Activated CD4-positive, CD25-positive, alpha-beta regulatory T cell (primary cell): ENCODE measurements at places on chromosomes 5 and 9.

GRCh38 chr5:112684737-112685136, 52.9 kb upstream of the APC start:
- DNase-seq = no peak

- peak; percentile 1 for DNase-seq
Measured at GRCh38 chr5:173925449-173926071, 37.4 kb downstream of the CPEB4 start.

GRCh38 chr9:131965103-131965502, 114.6 kb downstream of the MED27 start:
- DNase-seq = no peak

GRCh38 chr5:174166231-174167079, 120.9 kb downstream of the NSG2 start:
- DNase-seq = no peak

DNA sequence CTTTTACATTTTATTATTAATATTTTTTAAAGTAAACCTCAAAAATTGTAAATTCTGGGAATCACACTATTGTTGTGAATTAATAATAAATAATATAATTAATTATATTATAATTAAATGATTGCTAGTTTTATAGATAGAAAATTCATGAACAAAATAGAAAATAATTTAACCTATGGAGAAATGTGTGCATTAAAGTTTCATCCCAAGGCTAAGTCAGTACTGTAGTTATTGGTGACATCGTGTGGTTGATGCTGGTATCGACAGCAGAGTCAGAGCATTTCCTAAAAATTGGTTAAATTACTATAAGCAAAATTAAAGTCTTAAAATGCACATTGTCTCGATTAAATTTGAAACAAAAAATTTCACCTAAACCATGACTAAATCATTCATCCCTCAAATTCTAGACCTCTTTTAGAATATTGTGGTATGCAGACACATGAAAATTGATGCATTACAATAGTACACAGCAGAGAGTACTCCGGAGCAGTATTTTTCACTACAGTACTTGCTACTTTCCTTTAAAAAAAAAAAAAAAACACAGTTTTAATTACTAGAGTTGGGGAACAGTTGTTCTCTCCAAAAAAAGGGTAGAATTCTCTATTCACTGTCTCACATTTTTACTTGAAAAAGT, 73.9 kb downstream of the RORB start:
- no peak for DNase-seq

GRCh38 chr9:132351404-132352045, 3.3 kb downstream of the SETX start:
- DNase-seq = no peak

DNA sequence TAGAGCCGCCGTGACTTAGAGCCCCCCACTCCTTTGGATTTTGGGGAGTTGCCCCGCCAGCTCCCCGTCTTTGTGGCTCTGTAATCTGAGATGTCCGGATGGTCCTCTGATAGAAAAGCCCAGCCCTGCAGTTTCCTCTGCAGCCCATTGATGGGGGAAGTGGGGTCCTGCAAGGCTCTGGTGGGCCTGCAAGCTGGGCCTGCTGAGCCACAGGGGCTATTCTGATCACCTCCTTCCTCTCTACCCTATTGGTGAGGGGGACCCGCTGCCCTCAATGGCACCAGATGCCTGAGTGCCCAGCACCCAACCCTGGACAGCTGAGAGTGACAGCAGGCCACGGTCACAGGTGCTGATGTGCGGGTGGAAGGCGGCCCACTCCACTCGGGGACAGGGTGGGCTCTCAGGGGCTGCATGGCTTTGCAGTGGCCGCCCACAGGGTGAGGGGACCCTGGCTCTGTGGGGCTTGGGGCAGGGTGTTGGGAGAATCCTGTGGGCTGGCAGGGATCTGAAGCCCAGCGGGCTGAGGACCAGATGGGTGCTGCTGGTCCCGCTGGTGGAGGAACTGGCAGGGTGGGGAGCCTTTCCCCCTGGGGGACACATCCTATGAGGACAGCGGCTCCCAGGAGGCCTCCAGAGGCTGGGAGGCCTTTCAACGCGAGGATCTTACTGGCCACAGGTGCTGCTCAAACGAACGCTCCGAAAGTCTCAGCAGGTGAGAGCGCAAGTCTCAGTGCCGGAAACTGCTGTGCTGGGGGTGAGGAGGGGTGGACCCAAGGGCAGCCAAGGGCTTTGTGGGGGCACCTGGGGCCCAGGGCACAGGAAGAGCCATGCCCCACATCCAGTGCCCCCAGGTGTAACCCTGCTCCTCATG, 30.0 kb upstream of the LPCAT1 start:
- no peak for DNase-seq

DNA sequence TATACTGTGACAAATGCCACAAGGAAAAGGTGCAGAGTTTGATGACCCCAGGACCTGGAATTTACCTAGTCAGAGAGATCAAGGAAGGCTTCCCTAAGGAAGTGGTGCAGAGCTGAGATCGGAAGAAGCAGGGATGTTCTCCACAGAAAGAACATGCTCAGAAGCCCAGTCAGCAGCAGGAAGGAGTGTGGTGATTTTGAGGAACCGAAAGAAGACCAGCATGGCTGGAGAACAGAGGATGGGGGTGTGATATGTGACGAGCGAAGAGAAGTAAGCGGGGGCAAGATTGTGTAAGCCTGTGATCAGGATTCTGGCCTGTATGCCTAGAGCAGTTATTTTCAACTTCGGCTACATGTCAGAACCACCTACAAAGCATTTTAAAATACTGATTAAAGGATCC, 18.7 kb upstream of the PIK3R1 start:
- DNase-seq = no peak

GRCh38 chr5:177256296-177256695, 47.2 kb downstream of the RAB24 start:
- no peak for DNase-seq

GRCh38 chr5:122392824-122393223, 80.8 kb downstream of the SNCAIP start:
- DNase-seq = no peak

GRCh38 chr9:69745716-69746437, 13.9 kb downstream of the PTAR1 start:
- no peak for DNase-seq
